ENCODE measurements at places on chromosomes 5 and 9. TPM values are rescaled to one million over a fixed set of nuclear protein-coding genes. Genes with fewer than 3 reads are reported as not detected.

- no peaks in the 10 kb centered on the region for H3K4me1 ChIP-seq
- peaks cover 25% of the 10 kb centered on the region for H3K36me3 ChIP-seq
- no peak for DNase-seq
- no peak overlapping the region for H3K4me3 ChIP-seq
Observed at GRCh38 chr5:141657404-141657803, 6.2 kb upstream of the FCHSD1 start.

GRCh38 chr5:74516211-74516636, 124.3 kb downstream of the ENC1 start:
- peaks cover 6% of the 10 kb centered on the region for H3K4me1 ChIP-seq
- no peaks in the 10 kb centered on the region for H3K27me3 ChIP-seq
- H3K27ac ChIP-seq, result no peak overlapping the region
- H3K36me3 ChIP-seq, result no peaks in the 10 kb centered on the region

GRCh38 chr5:159527546-159528254, 197.4 kb upstream of the IL12B start:
- peaks cover 3% of the 10 kb centered on the region for H3K4me1 ChIP-seq
- no peak overlapping the region for H3K27ac ChIP-seq
- DNase-seq, result no peak
- no peaks in the 10 kb centered on the region for H3K36me3 ChIP-seq
- no peak overlapping the region for H3K4me3 ChIP-seq

AGXT2 gene
- total RNA-seq, result not detected

ATP6V1G1 gene
- 107 TPM for total RNA-seq

All from mesothelial cell of epicardium (in vitro differentiated cells).